ENCODE measurements at places on chromosomes 7 and 10.

DNA sequence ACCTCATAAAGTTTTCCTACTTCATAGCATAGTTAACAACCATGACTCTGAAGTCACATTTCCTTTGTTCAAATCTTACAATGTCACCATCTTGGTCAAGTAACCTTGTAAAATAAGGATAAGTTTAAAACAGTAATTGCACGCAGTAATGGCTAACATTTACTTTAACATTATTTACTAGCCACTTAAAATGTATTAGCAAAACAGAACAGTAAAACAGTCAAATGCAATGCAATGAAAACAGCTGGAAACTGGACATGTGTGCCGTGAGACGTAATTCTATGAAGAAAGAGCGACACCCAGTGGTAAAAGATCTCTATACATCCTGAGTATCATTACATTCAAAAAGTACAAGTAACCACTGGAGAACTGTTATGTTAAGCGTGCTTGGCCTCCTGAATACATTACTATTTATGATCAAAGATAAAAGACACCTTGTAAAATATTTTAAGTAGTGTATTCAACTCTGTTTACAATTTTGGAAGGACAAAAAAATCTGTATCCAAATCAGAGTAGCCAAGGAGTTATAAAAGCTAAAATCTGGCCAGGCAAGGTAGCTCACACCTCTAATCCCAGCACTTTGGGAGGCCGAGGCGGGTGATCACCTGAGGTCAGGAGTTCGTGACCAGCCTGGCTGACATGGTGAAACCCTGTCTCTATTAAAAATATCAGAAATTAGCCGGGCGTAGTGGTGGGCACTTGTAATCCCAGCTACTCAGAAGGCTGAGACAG lies 27.2 kb downstream of the ATE1 start:
- no peak for DNase-seq

DNA sequence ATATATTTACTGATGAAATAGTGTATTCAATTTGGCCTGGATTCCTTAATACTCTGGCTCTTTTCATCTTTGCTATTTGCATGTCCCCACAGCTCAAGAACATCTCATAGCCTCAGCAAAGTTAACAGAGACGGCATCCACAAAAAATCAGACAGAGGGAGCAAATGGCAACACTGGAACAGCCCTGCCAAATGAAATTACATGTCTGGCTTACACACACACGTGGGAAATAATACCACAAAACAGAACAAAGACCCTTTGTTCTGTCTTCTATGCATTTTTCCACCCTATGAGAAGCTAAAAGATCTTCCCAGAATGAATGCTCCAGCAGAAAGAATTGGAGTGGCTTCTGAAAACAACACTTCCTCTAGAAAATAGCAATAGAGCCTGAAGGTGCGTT lies 139.5 kb downstream of the ALOX5 start:
- no peak for DNase-seq

GRCh38 chr7:2687338-2687869 lies 598 bp upstream of the AMZ1 start:
- DNase-seq: no peak

DNA sequence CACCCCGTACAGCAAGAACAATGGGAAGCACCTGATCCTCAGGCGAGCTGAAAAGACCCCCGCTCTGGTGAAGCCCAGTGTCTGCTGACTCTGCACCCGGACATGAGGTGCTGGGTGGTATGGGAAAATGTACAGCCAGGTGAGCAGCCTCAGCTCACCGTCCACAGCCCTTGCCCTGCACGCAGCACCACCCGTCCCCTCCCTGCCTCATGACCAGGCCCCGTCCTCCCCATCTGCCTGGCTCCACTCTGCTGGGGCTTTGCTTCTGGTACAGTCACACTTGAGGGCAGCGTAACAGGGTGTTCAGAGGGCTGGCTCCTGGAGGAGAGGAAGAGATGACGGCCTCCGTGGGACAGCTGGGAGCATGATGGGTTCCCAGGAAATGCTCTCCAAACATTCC lies 49.1 kb downstream of the NCAPG2 start:
- DNase-seq: no peak

DNA sequence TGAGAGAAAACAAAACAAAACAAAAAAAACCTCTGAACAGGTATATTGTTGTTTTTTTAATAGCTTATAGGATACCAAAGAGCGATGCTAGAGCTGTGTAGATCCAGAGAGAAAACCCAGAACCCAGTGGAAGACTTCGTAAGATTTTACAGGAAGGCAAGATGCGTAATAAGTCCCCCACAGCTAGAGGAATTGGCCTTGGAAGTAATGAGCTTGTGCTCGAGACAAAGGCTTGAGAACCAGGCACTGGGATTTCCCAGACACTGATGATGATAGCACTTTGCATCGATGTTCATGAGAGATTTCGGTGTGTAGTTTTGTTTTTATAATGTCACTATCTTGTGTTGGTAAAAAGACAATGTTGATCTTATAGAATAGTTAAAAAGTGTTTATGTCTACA lies 821.5 kb upstream of the IGFBP3 start:
- no peak for DNase-seq

- peak; percentile 11 for DNase-seq
Observed at GRCh38 chr10:69124563-69125268, 738 bp downstream of the VPS26A start.

GRCh38 chr10:93058139-93058538 lies 2.5 kb upstream of the CYP26C1 start:
- DNase-seq: no peak

DNA sequence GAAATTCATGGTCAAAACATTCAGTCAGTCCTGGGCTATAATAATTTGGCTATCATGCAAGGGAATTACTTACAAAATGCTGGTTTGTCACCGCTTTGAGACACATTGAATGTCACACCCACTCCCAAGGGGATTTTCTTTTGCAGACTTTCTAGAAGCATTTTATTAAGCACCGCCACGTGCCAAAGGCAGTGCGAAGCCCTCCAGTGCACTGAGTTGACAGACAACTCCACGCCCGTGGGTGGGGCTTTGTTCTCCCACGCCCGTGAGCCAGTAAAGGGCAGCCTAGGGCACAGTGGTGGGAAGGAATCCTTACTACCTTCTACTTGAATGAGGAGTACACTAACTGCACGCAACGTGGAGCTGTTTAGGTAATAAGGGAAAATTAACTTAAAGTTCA lies 515.8 kb downstream of the KCNMA1 start:
- DNase-seq: no peak

GRCh38 chr10:35194471-35194870 lies 67.8 kb downstream of the CREM start:
- no peak for DNase-seq

DNA sequence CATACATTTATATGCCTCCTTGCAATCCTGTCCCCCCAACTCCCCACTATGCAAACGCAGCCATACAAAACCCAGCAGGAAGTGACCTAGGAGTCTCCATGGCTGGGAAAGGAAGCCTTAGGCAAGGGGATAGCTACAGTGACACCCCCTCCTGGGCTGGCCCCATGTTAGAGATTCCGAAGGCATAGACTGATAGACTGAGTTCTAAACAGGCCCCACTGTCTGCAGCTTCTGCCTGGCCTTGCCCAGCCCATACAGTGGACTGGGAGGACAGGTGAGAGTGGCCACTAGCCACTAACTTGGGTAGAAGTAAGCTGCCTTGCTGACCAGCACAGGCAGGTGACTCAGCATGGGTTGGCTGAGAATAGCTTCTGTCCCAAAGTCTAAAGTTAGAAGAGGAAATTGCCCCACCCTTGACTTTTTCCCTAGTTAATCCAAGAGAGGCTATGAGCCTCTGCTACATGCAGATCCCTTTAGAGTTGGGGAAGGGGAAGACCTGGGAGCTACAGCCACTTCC lies 106.3 kb downstream of the C10orf105 start:
- no peak for DNase-seq

DNA sequence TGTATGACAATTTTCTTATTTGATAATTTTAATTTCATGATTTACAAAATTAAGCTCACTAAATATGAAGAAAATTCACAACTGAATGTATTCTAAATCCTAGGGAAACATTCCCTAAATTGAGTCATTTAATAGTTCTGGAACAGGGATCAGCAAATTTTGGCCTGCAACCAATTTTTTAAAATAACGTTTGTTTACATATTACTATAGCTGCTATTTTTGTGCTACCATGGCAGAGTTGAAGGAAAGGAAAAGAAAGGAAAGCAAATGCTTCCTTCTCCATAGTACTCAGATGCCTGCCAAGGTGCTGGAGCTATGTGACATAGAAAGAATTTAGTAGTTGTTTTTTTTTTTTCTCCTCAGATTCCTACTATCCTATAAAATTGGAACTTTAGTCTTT lies 1307.7 kb upstream of the LRRTM3 start:
- DNase-seq: no peak

- no peak for DNase-seq
Observed at GRCh38 chr7:68185631-68186456, 1189.2 kb downstream of the TYW1 start.

- DNase-seq: no peak
Observed at GRCh38 chr7:77674878-77675277, 21.4 kb upstream of the RSBN1L start.

- no peak for DNase-seq
Observed at GRCh38 chr10:29378106-29378505, 89.2 kb downstream of the LYZL1 start.

DNA sequence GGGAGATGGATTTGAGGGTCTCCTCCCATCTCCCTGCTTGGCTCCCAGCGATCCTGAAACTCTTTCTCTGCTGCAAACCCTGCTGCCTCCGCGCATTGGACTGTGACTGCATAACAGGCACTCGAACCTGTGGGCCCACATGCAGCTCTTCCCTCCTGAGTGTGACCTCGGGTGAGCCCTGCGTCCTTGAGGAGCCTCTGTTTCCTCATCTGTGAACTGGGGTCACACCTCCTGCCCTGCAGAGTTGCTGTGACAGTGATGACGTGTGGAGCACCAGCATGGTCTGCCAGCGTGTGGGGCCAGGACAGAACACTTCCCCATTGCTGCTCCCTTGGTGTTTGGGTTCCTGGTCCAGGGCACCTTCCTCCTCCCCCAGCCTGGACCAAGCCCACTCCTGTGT lies 46.9 kb upstream of the PSMG3 start:
- no peak for DNase-seq
